Stimulated activated naive CD4-positive, alpha-beta T cell (primary cell): ENCODE measurements at places on chromosomes 6 and 20.

GRCh38 chr6:160967833-160968232, 23.7 kb upstream of the MAP3K4 start:
- no peak for DNase-seq

DNA sequence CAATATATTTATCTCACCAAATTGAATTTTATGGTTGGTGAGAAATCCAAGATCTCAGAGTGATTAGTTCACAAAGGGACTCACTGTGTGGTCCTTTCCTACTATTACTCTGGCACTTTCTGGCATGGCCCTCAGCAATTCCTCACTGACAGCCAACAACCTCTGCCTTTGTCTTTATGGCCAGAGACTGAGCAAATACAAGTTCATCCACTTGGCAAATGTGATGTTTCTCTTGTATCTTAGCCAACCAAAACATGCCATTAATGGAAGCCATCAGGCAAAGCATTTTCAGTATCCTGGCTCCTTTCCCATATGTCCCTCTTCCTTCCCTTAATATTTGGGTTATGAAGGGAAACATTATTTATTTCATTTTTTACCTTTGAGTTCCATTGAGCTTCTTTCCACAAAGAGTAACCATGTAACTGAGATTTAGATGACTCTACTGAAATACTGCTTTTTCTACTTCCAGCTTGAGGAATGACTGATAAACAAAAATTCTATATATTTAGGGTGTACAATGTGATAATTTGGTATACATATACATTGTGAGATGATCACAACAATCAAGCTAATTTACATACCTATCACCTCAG, 30.8 kb upstream of the SMLR1 start:
- no peak for DNase-seq

DNA sequence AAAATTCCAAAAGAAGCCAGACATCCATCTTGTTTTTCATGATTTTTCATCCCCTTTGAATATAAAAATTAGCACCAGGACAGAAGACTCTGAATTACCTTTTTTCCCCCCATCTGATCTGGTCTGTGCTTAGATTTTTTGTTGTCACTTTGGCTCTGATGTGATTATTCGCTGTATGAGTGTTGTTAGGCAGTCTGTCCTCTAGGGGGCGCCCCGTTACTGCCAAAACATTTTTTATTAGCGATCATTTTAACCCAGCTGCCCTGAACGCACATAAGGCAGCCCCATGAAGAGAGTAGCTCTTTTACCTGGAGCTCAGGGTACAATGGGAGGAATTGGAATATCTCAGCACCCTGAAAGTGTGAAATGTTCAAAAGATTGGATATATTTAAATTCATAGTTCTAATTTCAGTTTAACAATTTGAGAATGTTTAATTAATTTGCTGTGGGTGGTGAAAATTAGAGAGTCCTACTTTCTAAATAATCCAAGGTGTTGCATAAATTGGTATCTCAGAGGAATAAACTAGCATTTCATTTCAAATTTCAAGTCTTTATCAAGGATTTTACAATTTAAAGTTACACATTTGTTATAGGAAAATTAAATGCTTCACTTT, 60.8 kb downstream of the PRPH2 start:
- DNase-seq, result peak; percentile 73

- DNase-seq, result no peak
Measured at GRCh38 chr6:34110610-34111009, 35.3 kb downstream of the GRM4 start.

GRCh38 chr20:56630086-56630493, 984 bp downstream of the TFAP2C start:
- DNase-seq, result no peak
